ENCODE measurements at places on chromosomes 12 and 14.

DNA sequence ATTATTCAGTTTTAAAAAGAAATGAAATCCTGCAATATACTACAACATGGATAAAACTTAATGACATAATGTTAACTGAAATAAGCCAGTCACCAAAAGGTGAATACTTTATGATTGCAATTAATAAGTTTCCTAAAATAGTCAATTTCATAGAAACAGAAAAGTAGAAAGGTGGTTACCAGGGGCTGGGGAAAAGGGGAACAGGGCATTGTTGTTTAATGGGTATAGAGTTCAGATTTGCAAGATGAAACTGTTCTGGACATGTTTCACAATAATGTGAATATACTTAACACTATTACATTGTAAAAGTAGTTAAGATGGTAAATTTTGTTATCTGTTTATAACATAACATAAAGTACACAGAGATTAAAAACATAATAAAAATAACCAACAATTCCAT, 550.9 kb downstream of the CCER1 start:
- DNase-seq = no peak

- DNase-seq = no peak
Observed at GRCh38 chr12:94674835-94675234, 24.5 kb upstream of the TMCC3 start.

- DNase-seq = no peak
Observed at GRCh38 chr14:100994082-100994481, 90.6 kb upstream of the RTL1 start.

DNA sequence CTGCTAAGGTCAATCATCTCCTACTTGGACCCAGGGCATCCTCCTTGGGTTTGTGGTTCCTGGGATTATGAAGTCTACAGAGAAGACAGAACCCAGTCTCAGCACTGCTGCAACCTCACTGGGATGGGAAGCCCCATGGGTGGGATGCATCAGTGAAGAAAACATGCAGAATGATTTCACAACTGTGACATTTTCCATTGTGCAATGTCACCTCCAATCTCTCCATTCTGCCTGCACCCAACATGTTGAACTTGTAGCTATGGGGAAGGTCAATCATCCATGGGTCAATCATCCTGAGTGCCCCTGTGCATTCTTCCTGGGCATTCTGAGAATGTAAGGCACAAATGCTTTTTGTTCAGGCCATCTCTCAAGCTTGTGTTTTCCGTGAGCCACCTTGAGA, 1004.4 kb upstream of the TMEM132C start:
- no peak for DNase-seq

DNA sequence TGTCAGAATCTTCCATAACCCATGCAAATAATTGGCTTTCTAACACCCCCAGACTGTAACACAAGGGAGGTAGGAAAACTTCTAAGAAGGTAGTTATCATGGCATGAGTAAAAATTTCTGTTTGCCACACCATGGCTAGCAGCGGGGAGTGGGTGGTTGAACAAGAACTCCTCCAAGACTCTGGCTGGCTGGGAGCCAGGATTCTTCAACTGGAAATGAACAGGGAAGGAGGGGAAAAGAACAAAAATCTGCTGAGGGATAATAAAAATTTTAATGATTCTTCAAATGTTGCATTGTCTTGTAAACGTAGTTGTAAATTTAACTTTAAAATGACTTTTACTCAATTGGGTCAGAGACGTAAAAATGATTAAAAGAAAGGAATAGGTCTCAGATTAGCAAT, 78.9 kb downstream of the AKAP6 start:
- DNase-seq = peak; percentile 49

GRCh38 chr14:98494582-98494981, 777.4 kb downstream of the BCL11B start:
- no peak for DNase-seq

DNA sequence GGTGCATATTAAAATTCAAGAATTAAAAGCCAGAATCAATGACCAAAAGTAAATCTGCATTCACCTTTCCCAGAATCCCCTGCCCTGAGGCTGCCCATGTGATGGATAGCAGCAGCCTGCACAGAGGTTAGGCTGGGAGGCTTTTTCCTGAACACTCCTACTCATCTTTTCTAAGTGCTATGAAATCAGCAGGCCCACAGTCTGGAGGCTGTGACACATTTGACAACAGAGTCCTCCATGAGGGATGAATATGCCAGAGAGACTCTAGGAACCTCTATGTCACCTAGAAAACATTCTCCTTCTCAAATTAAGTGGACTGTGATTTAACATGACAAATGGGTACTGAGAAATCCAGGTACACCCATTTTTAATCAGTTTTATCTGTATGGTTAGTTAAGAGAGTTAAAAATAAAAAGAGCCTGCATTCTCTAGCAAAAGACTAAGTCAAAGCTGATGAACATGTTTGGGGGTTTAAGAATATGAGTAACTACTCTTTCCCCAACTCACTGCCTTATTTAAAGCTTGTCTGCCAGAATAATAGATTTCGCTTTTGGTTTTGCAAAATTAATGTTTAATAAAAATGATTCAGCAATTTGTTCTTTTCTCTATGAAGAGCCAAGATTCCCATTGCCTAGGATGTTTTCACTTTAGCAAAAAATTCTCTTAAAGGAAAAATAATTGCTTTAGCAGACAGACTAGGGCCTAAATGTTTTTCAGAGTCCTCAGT, 115.0 kb downstream of the RTN1 start:
- no peak for DNase-seq

GRCh38 chr12:53993162-53994008, 6.6 kb upstream of the HOXC9 start:
- DNase-seq = no peak

- DNase-seq = no peak
Observed at GRCh38 chr12:122006186-122006926, 15.3 kb upstream of the BCL7A start.

GRCh38 chr12:88185988-88186387, 43.9 kb downstream of the TMTC3 start:
- DNase-seq = no peak

DNA sequence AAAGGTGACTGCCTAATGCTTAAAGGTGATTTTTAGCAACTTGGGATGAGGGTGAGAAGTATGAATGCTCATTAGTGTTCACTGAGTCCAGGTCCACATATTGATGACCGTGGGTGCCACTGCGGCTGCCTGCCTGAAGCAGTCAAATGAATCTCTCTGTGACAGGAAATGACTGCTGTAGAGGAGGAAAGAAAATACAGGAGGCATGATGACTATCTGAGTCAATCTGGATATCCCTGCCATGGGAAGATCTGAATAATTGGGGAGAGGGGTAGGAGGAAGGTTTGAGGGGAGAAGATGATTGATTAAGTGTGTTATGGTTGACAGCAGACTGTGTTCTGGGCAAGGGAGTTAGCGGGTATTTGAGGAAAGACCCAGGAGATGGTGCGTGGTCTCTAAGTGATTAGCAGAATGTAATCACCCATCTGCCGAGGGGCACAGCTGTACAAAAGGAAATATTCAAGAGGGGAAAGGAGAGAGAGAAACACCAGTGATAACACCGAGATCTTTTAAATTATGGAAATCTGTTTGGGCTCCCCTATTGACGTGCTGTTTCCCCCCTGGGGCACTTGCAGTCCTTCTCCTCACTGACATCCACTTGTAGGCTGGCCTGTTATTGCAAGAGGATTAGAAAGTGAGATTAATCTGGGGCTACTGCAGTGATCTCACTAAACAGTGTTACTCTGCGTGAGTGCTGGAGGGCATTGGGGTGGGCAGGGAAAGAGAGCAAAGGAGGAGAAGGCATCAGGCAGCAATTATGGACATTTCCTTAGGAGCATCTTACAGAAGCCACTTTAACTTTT, 97.7 kb downstream of the AKAP6 start:
- no peak for DNase-seq

DNA sequence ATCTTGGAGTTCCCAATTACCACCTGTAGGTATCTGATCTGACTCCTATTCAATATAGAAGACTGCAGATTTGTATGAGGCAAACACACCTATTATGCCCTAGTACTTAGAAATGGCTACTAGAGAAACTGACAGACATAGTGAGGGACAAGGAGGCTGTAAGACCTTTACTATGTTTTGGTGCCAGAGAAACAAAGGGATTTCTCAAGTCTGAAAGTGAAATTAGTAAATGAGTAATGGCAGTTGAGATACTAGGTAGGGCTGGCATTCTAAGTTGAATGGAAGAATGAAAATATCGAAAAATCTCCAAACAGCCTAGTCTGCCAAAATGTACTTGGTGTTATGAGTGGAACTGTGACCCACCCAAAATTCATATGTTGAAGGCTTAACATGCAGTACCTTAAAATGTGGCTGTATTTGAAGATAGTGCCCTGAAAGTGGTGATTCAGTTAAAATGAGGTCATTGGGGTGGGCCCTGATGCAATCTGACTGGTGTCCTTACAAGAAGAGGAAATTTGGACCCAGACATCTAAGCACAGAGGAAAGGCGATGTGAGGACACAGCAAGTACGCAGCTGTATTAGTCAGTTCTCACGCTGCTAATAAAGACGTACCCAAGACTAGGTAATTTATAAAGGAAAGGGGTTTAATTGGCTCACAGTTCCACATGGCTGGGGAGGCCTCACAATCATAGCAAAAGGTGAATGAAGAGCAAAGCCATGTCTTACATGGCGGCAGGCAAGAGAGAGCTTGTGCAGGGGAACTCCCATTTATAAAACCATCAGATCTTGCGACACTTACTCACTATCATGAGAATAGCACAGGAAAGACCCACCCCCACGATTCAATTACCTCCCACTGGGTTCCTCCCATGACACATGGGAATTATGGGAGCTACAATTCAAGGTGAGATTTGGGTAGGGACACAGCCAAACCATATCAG, 127.0 kb downstream of the APAF1 start:
- DNase-seq = no peak

- DNase-seq = no peak
Observed at GRCh38 chr14:74573421-74574089, 38.5 kb downstream of the LTBP2 start.

DNA sequence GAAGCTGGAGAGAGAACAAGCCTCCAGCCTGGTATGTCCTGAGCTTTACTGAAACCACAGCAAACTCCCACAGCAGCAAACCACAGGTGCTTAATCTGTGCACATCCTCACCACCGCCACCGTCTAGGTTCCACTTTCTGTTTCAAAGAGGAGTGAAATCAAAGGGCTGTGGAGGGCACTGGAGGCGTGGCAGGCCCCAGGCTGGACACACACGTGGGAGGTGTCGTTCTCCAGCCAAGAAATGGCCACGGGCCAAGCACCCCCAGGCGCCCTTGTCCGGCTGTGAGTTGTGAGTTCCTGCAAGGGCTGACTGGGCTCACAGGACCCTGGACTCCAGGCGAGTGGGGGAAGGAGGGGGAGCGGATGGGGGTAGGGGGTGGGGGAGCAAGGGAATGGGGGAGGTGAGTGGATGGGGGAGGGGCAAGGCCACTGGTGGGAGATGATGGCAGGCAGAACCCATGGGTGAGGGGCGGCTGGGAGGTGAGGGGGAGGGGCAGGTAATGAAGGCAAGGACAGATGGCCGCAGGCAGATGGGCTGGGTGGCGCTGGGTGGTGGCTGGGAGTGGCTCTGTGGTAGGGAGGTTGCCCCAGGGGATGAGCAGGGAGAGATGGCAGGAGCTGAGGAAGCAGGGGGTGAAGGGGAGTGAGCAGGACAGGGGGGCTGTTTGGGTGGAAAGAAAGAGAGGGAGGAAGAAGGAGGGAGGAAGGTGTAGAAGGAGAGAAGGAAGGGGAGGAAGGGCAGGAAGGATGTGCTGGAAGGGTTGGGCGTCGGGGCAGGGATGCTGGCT, 86.7 kb downstream of the NCOR2 start:
- peak; percentile 61 for DNase-seq

- no peak for DNase-seq
Observed at GRCh38 chr14:100239211-100239839, 381 bp downstream of the YY1 start.

GRCh38 chr14:21090940-21091663, 7.4 kb downstream of the ZNF219 start:
- DNase-seq = no peak

- no peak for DNase-seq
Observed at GRCh38 chr12:56922031-56922430, 12.2 kb downstream of the SDR9C7 start.

DNA sequence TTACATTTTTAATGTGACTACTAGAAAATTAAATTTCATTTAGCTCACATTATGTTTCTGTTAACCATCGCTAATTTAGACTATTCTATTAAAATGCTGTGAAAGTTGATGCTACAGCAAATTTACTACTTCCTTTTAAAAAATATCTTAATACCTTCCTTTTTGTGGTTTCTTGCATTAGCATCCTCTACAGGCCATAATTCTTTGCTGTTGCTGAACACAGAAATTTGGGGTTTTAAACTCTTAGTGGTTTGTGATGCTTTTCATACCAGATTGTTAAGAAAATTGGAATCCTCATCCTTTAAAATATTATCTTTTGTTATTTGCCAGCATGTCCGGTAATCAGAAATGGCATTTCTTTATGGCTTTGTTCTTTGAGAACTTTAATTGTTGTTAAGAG, 18.1 kb downstream of the WNK1 start:
- DNase-seq = no peak

- DNase-seq = no peak
Observed at GRCh38 chr12:113142886-113143332, 6.6 kb upstream of the CFAP73 start.

GRCh38 chr14:57362361-57362760, 28.0 kb upstream of the NAA30 start:
- DNase-seq = no peak
